GM23338 (cell line): ENCODE measurements at places on chromosomes 13 and 19.
A peak's percentile ranks its signal among the peaks of the same experiment; 100 is the strongest.

DNA sequence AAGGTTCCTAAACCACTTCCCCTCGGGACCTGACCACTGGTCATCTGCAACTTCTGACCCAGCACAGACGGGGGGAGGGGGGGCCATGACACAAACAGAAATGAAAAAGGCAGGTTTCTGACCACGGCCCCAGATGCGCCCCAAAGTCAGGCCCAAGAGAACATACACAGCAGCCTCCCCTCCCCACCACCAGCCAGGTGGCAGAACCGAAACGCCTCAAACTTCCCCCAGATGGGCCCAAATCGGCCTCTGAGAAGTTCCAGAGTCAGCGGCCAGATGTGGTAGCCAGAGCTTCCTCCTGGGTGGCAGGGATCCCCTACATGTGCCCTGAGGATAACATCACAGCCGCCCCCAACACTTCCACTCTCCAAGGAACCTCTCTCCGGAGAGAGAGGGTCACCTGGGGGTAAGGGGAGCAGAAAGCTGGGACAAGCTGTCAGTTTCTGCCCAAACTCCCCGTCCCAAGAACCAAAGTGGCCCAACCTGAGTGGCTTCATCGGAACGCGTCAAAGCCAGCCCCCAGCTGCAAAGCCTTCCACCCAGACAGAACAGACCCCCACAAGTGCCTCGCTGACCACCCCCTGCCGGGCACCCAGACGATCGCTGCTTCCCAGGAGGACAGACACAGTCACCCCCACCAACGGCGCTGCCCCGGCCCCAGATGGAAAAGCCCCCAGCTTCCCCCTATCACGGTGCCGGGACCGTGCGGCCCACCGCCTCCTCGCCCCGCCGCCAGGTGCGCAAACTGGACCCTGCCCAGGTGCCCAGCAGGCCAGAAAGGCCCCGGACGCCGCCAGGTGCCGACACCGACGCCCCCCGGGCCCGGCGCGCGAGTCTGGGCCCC lies 800 bp downstream of the ELL start:
- peak; percentile 38 for DNase-seq

DNA sequence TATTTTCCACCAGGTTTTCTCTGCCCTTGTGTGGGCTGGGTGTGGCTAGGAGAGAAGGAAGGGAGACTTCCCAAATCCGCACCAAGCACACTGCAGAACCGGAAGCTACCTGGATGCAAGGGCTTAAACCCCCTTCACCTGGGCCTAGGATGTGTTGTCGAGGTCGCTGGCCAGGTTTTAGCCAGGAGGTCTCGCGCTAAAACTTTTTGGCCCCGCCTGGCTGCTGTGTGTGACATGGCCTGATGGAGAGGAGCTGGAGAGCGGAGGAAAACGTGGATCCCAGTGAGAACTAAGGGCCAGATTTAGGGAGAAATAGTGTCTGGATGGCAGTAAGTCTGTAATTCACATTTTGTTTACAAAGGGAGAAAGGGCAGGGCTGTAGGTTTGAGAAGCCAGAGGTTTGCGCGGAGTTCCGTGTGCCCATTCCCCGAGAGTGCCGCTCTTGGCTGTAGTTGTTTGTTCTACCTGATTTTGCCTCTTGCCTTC lies 3.1 kb upstream of the TSHZ3 start:
- peak; percentile 62 for DNase-seq

GRCh38 chr19:48391100-48392005 lies at the start of gene KDELR1:
KDELR1 (minus strand) TSS chr19:48391551; CDS start chr19:48391358, 193 bp downstream.
- peak; percentile 76 for DNase-seq

- DNase-seq = peak; percentile 78
Observed at GRCh38 chr13:36919833-36920615, at the start of gene SMAD9. SMAD9 (minus strand) TSS chr13:36920238; CDS start chr13:36879689, 40,549 bp downstream.

- DNase-seq = no peak
Observed at GRCh38 chr13:113077566-113077952, 28.0 kb upstream of the F7 start.

- no peak for DNase-seq
Observed at GRCh38 chr13:35016362-35017112, 74.5 kb downstream of the NBEA start.

GRCh38 chr13:25602176-25602575 lies 230.4 kb downstream of the ATP8A2 start:
- DNase-seq = peak; percentile 43

DNA sequence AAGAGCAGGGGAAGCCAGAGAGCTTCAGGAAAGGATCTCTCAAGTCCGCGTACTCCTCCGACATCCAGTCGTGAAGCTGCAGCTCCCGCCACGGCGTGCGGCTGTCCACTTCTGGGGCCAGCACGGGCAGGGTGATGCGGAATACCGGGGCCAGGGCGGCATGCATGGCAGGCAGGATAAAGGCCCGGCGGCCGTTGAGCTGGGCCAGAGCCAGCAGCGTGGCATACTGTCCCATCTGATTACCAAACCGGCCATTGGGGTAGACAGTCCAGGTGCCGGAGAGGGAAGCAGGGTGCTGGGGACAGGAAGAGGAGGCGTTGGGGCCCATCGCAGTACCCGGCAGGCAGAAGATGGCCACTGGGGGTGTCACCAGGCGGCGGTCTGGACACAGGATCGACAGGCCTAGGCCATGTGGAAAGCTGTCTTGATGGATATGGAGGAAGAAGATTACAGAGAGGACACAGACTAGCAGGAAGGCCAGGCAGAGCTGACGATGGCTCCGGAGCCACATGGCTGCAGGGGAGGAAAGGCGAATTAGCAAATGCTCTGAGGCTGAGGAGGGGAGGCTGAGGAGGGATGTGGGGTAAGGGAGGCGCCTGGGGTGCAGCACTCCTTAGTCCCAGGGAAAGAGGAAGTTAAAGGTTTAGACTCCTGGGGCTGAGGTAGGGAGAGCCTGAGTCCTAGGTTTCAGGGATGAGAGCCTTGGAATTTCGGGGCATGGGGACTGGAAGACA lies 1.5 kb downstream of the FUT1 start:
- no peak for DNase-seq

DNA sequence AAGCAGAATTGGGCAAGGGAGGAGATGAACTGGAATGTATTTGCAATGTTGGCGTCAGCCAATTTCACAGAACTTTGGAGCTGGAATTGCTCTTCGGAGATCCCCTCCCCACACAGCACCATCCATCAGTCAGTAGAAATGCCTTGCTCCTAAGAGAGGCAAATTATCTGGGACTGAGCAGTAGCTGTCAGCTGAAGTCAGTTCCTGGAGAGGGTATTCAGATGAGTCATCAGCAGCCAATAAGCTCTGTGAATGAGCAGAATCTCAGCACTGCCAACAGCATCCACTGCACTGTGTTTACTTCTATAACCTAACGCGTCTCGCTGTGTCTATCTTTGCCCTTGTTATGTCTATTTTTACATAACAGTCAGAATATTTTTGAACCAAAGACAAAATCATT lies 213.7 kb downstream of the SLITRK5 start:
- peak; percentile 40 for DNase-seq

GRCh38 chr19:53808710-53809125 lies 15.4 kb downstream of the NLRP12 start:
- DNase-seq = peak; percentile 87

DNA sequence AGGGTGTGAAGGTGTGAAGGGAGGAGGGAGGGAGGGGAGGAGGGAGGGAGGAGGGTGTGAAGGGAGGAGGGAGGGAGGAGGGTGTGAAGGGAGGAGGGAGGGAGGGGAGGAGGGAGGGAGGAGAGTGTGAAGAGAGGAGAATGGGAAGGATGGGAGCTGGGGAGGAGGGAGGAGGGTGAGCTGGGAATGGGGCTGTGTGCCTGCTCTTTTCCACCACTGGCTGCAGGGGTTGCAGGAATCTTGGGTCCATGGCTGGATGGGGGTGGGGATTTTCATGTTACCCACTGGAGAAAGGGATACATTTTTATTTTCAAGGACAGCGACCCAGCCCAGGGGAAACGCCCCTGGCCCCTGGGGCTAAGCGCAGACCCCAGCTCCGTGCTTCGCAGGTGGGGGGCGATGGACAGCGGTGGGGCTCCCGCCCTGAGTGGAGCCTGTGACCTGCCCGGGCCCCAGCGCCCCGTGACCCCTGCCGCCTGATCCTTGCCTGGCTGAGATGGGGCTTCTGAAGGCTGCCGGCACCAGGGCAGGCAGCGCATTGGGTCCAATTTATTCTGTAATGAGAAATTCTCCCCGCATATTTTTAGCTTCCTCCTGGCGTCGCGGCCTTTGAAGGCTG lies 3.0 kb upstream of the EFNA2 start:
- no peak for DNase-seq

DNA sequence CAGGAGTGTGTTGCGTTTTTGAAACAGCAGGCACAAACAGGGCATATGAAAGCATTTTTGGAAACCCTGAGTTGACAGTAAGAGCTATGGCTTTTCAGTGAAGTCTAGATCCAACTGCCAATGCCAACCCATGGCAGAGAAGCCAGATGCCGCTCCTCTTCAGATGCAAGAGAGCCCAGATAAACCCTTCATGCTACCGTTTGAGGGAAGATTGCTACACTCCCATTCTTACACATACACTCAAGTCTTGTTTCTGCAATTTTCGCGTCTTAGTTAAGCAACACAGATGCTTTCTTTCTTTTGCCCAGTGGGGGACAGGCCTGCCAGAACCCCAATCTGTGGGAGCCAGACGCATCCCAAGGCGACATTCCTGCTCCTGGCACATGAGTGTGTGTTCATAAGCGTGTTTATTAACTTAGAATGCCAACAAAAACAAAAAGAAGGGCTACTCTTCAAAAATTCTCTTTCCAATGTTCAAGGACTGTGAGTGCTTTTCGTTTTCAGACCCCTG lies 10.4 kb downstream of the BORCS8 start:
- no peak for DNase-seq

GRCh38 chr19:19010551-19010950 lies 22.8 kb downstream of the SUGP2 start:
- no peak for DNase-seq

- DNase-seq = peak; percentile 97
Observed at GRCh38 chr19:38929929-38930775, at the start of gene SARS2. SARS2 (minus strand) TSS chr19:38930763; CDS start chr19:38930736, 27 bp downstream.

DNA sequence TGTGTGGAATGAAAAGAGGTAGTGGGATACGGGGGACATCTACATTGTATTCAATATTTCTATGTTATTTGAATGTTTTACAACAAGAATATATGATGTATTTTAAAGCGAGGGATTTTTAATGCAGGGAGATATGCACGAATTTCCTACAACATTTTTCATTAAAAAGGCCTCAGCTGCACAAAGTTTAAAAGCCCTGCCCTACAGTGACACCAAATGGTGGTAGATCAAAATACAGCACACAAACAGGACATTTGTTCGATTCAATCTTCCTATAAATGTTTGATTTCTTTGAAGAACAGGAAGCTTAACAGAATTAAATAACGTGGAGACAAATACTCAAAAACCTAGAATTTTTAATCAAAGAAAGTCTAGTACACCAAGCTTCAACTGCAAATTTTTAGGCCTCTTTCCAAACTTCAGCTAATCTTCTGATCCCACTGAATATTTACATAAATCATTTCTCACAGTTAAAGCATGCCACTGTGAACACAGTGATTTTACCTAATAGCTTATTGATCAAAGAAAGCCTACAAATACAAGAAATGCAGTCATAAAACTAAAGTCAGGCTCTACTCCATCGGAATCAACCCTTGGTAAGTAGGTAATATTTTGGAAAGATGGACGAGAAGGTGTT lies 257.2 kb downstream of the DIAPH3 start:
- DNase-seq = peak; percentile 46

DNA sequence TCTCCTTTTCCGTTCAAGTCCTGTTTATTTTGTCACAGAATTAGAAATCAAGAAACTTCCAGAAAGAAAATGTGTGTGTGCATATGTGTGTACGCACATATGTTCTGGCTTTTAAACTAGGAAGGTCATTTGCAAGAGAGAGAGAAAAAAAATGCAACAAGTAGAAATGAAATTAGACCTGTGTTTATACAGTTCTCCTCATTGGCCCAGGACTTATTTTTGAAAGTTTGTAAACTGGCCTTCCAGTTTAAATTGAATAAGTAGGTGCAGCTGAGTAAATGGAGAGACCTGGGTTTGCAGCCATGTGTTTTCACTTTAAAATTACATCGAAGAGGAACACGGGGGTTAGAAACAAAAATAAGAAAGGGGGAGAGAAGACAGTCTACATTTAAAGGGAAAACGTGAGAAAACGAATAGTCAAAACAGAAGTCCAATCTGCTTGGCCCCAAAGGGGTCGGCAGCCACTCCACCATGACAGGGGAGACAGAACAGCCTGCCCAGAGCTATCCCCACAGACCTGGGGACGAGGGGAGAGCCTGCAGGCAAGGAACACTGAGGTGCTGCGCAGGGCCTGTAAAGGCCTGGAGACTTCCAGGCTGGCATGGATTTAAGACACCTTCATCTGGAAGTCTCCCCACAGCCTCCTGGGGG lies 216.8 kb upstream of the MAB21L1 start:
- DNase-seq = no peak

GRCh38 chr19:41356984-41357739 lies 3.4 kb upstream of the TGFB1 start:
- no peak for DNase-seq

GRCh38 chr19:29162694-29163093 lies 50.3 kb downstream of the UQCRFS1 start:
- peak; percentile 23 for DNase-seq

DNA sequence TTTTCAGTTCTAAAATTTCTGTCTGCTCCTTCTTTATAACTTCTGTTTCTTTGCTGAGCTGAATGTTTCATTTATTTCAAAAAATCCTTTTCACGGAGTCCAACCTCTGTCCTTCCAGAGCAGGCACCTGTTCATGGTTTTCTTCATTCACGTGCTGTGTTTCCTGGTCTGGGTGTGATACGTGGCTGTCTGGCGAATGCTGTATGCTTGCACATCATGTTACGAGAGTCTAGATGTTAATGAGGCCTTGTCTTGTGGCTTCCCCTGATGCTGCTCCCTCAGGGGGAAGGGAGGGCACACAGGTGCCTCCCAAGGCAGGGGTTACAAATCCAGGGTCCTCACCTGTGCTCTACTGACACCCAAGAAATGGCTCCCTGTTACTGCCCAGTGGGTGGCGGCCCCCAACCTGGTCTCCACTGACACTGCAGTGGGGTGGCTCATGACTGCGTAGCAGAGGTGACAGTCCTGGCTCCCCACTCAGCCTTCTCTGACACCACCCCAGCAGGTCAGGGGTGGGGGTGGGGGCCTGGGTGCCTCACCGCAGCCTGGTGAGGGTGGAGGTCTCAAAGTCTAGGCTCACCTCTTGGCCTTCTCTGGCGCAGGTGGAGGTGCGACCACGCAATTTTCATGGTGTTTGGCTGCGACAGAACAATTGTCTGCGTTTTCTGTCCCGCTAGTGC lies 20.1 kb upstream of the RAB20 start:
- no peak for DNase-seq

- DNase-seq = no peak
Observed at GRCh38 chr19:39082167-39082566, 2.0 kb upstream of the ACP7 start.

DNA sequence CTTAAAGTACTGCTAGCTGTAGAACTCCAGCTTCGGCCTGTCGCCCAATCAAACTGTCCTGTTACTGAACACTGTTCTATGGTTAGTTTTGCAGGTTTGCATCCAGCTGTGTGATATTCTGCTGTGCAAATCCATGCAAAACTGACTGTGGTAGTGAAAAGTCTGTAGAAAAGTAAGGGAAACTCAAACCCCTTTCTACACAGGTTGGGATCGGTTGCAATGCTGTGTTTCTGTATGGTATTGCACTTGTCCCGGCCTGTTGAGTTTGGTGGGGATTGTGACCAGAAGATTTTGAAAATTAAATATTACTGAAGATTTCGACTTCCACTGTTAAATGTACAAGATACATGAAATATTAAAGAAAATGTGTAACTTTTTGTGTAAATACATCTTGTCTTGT lies 3.6 kb downstream of the MIR17HG start:
- DNase-seq = no peak
